Fibroblast of skin of left quadriceps (primary cell): ENCODE measurements at places on chromosomes 2 and 18.
A peak's percentile ranks its signal among the peaks of the same experiment; 100 is the strongest.

- no peak for DNase-seq
Measured at GRCh38 chr2:181394741-181395437, 62.3 kb upstream of the ITGA4 start.

- no peak for DNase-seq
Measured at GRCh38 chr2:36843838-36844237, 122.5 kb downstream of the STRN start.

- DNase-seq: peak; percentile 12
Measured at GRCh38 chr18:68121308-68121707, 593.6 kb downstream of the TMX3 start.

DNA sequence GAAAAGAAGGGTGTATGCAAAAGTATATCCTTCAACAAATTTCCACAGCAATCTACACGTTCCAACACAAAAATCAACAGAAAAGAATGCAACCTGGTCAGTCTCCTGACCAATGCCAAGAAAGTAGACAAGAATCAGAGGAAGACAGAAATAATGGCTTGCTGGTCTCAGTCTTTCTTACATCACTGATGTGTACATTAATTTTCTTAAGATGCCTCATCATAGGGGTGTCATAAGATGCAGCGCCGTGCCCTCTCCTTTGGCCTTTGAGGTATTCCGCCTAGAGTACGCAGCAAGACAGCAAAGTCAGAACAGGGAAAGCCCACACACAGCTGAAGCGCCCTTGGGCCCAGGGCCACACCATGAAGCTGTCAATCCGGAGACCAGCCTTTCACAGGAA lies 112.9 kb downstream of the RIF1 start:
- DNase-seq: no peak

- DNase-seq: no peak
Measured at GRCh38 chr2:34853646-34854045, 1254.5 kb upstream of the FAM98A start.

DNA sequence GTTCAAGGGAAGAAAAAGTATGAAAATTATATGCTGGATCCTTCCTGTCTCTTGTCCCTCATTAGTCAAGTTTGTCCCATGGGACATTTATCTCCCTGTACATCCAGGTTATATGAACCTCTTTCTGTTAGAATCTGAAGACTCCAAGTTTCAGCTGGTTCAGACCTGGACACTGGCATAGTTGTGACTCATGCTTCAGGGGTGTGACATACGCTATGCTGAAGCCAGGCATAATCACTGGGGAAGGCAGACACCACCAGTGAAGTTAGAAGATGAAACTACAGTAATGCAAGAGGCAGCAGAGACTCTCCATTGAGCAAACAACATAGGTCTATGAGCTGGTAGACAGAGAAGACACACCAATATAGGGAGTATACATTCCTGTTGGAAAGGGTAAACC lies 269.7 kb upstream of the SLC8A1 start:
- DNase-seq: no peak

DNA sequence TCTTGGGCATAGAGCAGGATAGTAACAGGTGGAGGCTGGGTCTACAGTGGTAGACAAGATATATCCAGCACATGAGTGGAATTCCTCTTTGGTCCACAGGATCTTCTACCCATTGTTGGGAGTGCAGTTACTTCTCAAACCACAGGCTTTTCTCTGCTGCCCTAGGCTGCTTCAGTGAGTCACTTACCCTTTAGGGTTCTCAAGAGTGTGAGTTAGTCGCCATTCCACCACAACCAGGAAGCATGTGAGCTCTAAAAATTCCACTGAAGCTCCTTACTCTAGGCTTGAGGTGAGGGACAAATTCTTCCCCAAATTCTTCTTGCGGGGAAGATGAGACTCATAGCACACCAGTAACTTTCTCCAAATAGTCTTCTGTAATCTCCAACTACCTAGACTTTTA lies 189.4 kb downstream of the PLCL1 start:
- DNase-seq: no peak

DNA sequence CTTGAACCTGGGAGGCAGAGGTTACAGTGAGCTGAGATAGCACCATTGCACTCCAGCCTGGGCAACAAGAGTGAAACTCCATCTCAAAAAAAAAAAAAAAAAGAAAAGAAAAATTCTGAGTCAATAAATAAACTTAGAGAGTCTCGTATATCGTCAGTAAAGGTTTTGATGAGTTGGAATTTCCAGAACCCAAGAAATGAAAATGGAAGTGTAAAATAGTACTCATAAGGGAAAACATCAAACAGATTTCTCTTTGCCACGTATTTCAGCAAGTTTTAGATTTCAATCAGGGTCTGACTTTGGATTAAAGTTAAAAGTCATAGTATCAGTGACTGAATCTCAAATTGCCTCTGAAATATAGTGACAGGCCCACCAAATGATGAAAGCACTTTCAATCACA lies 71.4 kb upstream of the SPOPL start:
- no peak for DNase-seq

GRCh38 chr18:1511619-1512311 lies 607.1 kb downstream of the ADCYAP1 start:
- DNase-seq: no peak

GRCh38 chr18:70693246-70693645 lies 404.4 kb downstream of the SOCS6 start:
- DNase-seq: peak; percentile 18

DNA sequence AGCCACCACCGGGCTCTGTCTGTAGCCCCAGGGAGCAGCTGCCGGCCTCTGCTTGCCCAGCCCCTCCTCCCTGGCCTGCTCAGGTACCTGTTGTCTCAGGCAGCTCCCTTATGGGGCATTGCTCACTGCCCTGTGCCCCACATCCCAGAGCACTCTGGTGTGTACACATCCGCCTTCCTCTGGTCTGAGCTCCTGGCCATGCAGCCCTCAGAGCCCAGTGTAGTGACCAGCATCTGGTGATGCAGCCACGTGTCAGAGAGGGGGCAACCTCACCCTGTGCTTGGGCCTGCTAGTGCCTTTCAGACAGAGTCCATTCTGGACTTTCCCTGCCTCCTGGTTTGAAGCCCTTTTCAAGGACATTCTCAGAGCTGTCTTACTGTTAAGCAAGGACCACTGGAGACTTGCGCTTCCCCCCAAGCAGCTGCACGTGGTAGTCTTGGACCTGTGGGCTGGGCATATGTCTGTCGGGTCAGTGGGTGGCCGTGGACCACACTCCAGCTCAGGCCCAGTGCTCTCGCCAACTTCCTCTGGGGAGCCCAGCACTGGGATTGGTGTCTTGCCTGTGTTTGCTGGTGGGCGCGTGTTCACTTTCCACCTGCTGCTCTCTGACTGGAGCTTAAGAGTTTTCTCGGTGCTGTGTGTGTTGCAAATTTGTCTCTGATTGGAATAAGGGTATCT lies 30.7 kb downstream of the DGKD start:
- no peak for DNase-seq

DNA sequence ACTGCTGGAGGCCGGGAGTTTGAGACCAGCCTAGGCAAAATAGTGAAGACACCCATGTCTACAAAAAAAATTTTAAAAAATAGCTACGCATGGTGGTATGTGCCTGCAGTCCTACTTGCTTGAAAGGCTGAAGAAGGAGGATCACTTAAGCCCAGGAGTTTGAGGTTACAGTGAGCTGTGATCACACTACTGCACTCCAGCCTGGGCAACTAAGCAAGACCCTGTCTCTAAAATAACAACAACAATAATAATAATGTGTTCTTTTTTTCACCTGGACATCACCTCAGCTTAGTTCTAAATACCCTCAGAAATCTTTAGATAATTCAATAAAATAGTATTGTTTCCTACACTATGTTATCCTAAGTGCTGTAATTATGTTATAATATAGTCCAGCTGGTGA lies 397.1 kb upstream of the ZNF804A start:
- DNase-seq: no peak

- no peak for DNase-seq
Measured at GRCh38 chr2:106322281-106322680, 128.2 kb upstream of the UXS1 start.

GRCh38 chr18:62919109-62919838 lies 203.9 kb downstream of the PHLPP1 start:
- no peak for DNase-seq

GRCh38 chr2:197381641-197382040 lies 53.2 kb downstream of the SF3B1 start:
- no peak for DNase-seq

DNA sequence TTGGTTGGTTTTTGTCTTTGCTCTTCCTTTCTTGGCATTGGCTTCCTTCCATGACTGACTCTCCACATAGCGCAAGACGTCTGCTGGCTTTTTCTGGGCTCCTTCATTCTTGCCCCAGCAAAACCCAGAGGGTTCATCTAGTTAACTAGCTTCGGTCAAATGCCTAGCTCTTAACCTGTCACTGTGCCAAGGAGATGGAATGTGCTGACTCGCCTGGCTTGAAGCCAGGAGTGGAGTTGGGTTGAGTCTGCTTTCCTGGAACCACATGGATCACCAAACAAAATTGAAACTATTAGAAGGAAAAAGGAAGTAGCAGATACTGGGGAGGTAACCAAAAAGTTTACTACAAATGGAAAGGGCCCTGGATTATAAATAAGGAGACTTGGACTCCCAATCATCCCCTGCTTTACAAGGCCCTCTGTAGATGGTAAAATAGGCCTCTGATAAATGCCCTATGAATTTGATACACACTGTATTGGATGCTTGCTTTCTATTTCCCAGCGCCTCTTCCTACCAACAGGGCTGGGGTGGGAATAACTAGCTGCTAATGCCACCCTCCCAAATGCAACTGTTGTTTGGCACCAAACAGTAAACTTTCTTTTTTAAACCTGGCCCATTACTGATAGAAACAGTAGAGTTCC lies 11.3 kb downstream of the MALT1 start:
- DNase-seq: peak; percentile 86

DNA sequence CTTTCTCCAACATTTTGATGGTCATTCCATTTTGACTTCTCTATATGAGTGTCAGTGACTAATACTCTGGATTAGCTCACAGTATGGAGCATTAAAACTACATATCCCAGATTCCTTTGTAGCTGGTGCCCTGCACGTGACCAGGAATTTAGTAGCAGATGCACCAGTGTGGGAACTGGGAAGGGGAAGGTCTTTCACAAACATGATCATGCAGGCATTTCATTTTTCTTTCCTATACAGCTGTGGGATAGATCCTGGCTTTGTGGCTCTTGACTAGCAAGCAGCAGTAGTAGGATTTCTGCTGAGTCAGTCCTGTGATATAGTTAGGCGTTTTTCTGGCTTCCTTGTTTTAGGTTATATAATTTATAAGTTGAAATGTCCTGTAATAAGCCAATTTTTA lies 971.0 kb upstream of the CDH2 start:
- DNase-seq: peak; percentile 69

GRCh38 chr2:119523952-119524694 lies at the start of gene SCTR:
SCTR (minus strand) TSS chr2:119524483; CDS start chr2:119524226, 257 bp downstream.
- no peak for DNase-seq

DNA sequence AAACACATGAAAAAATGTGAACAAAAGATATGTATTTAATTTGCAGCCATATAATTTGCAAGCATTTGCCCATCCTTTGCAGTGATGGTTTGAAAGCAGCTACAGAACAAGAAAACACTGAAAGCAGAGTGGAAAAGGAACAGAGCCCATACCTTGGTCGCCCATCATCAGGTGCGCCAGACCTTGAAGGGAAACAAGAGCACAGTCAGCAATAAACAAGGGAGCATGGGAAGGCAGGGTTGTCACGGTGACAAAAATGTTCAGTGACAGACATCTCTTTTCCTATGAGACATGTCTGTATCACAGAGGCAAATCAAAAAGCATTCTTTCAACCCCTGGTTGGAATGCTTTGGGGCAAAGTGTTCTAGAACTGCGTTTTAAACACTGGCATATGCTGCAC lies 109.4 kb downstream of the NRXN1 start:
- no peak for DNase-seq
